ENCODE measurements at places on chromosomes 3 and 15. TPM values are rescaled to one million over a fixed set of nuclear protein-coding genes. Genes with fewer than 3 reads are reported as not detected.

GRCh38 chr3:195226900-195227447 lies 44.0 kb downstream of the XXYLT1 start:
- no peak overlapping the region for H3K27ac ChIP-seq
- no peak for DNase-seq
- H3K4me1 ChIP-seq: peaks cover 9% of the 10 kb centered on the region
- no peak overlapping the region for H3K4me3 ChIP-seq
- H3K27me3 ChIP-seq: no peaks in the 10 kb centered on the region
- peaks cover 5% of the 10 kb centered on the region for H3K36me3 ChIP-seq

GRCh38 chr15:95278532-95279245 lies 1047.3 kb downstream of the MCTP2 start:
- no peak overlapping the region for H3K4me3 ChIP-seq
- no peaks in the 10 kb centered on the region for H3K4me1 ChIP-seq
- DNase-seq: no peak
- no peaks in the 10 kb centered on the region for H3K27me3 ChIP-seq

DNA sequence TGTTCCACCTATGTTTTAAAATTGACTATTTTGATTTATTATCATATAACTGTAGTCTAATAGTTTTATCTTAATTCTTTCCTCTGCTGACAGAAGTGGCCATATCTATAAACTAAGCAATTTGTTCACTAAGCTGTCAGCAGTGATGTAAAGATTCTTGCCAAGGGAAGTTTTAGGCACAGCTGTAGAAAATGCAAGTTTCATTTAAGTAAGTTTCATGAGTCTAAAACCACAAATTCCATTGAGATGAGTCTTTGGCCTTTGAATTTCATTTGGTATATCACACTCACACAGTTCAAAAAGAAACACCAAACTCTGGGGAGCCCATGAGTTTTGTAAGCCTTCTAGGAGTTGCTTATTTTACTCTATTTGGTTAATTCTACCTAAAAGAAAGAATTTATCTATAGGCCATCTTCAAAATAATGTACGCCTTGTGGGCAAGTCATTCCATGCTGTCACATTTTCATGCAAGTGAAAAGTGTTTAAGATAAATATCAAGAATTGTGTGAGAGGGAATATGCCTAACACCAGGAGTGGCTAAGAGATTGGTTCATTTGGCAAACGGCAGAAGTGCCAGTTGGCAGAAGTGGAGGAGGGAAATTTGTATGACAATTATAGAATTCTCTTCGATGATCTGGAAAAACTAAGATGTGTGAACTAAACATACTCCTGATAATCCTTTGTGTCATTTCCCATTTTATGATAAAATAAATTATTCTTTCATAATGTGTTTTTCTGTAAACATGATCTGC lies 292.9 kb downstream of the ZIC4 start:
- H3K4me1 ChIP-seq: peaks cover 6% of the 10 kb centered on the region
- peak; percentile 25 for DNase-seq
- no peaks in the 10 kb centered on the region for H3K36me3 ChIP-seq
- no peaks in the 10 kb centered on the region for H3K27me3 ChIP-seq

- DNase-seq: no peak
- no peaks in the 10 kb centered on the region for H3K27me3 ChIP-seq
- H3K4me1 ChIP-seq: peaks cover 33% of the 10 kb centered on the region
- H3K27ac ChIP-seq: no peak overlapping the region
- H3K4me3 ChIP-seq: no peak overlapping the region
Observed at GRCh38 chr15:48681353-48681752, 35.8 kb upstream of the FBN1 start.

Gene IL20RB
- total RNA-seq: 163 TPM

Gene RPP25
- not detected for total RNA-seq

Gene RTP1
- total RNA-seq: not detected
